Posterior vena cava (tissue), 2 donors: ENCODE measurements at places on chromosomes 3 and 15. TPM values are rescaled to one million over a fixed set of nuclear protein-coding genes. Genes with fewer than 3 reads are reported as not detected.

- DNase-seq, result peak; percentile 82
Observed at GRCh38 chr3:70982700-70983140, 600.8 kb downstream of the FOXP1 start.

GRCh38 chr3:20842594-20843436, 656.8 kb upstream of the SGO1 start:
- DNase-seq, result no peak

- DNase-seq, result no peak
Observed at GRCh38 chr15:84821501-84822021, 4.4 kb downstream of the ALPK3 start.

DNA sequence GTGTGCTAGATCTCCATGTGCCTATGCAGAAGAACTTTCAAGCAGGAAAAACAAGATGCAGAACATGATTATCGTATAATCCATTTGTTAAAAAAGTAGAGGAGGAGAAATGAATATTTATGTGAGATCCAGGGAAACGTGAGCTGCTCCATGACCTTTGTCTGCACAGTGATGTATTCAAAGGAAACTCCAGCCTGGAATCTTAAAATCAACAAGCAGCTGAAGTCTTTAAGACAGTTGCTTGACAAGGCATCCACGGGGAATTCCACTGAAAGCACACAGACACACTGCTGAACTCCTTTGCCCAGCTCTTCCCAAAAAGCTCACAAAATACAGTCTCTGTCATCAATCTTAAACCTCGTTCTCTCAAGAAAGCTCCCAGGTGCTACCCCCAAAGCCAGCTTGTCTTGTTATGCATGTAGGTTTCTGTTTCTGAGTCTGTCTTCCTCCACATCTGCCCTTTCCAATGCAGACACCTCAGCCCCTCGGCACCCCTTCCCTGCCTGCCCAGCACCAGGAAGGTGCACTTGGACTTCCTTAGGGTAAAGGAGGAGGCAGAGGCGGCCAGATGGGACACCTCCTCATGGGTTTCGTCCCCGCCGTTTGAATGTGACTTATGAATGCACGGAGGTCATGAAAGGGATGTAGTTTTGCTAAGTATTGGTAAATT, 28.7 kb downstream of the LRRK1 start:
- no peak for DNase-seq

Gene SLC12A1
- not detected for total RNA-seq
